ENCODE measurements at places on chromosomes 2 and 18. TPM values are rescaled to one million over a fixed set of nuclear protein-coding genes. Genes with fewer than 3 reads are reported as not detected.

PRSS56 gene
- not detected for total RNA-seq

CCBE1 gene
- total RNA-seq: 15.9 TPM

DSG2 gene
- 20.6 TPM for total RNA-seq

CRYGD gene
- not detected for total RNA-seq
